ENCODE measurements at places on chromosomes 1 and 21. TPM values are rescaled to one million over a fixed set of nuclear protein-coding genes. Genes with fewer than 3 reads are reported as not detected.

- H3K27ac ChIP-seq = no peak overlapping the region
- H3K4me1 ChIP-seq = no peaks in the 10 kb centered on the region
- H3K27me3 ChIP-seq = peaks cover 3% of the 10 kb centered on the region
- DNase-seq = no peak
- no peak overlapping the region for H3K4me3 ChIP-seq
Measured at GRCh38 chr1:52002038-52002917, 11.8 kb upstream of the RAB3B start.

GRCh38 chr1:189499736-189500135 lies 977.9 kb downstream of the BRINP3 start:
- no peak for DNase-seq
- no peak overlapping the region for H3K4me3 ChIP-seq
- H3K36me3 ChIP-seq = no peaks in the 10 kb centered on the region
- no peak overlapping the region for H3K27ac ChIP-seq
- H3K27me3 ChIP-seq = no peaks in the 10 kb centered on the region

DNA sequence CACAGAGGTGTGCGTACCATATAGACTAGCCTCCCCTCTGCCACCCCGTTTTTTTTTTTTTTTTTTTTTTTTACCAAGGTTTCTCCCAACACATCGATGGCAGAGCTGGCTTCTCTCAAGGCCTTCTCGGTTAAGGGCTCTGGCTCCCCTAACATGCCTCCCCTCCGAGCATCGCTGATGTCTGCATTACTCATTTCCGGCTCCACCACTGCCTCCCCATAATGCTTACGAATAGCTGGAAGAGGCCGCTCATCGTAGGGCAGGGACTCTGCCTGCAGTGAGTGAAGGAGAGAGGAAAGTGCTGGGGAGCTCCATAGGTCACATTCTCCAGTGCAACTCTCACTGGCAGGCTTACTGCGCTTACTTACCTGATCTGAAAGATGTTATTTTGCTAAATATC lies 20.6 kb downstream of the CEP104 start:
- no peaks in the 10 kb centered on the region for H3K4me1 ChIP-seq
- H3K27me3 ChIP-seq = no peaks in the 10 kb centered on the region
- no peak overlapping the region for H3K27ac ChIP-seq
- no peak for DNase-seq
- no peak overlapping the region for H3K4me3 ChIP-seq
- peaks cover 32% of the 10 kb centered on the region for H3K36me3 ChIP-seq

- no peak for DNase-seq
- no peak overlapping the region for H3K27ac ChIP-seq
- H3K4me3 ChIP-seq = no peak overlapping the region
- H3K27me3 ChIP-seq = no peaks in the 10 kb centered on the region
Measured at GRCh38 chr1:29501227-29501976, 265.1 kb downstream of the PTPRU start.

GRCh38 chr1:63074321-63074720 lies 248.0 kb upstream of the FOXD3 start:
- no peak overlapping the region for H3K4me3 ChIP-seq
- H3K27ac ChIP-seq = no peak overlapping the region
- H3K27me3 ChIP-seq = no peaks in the 10 kb centered on the region
- no peak for DNase-seq

DNA sequence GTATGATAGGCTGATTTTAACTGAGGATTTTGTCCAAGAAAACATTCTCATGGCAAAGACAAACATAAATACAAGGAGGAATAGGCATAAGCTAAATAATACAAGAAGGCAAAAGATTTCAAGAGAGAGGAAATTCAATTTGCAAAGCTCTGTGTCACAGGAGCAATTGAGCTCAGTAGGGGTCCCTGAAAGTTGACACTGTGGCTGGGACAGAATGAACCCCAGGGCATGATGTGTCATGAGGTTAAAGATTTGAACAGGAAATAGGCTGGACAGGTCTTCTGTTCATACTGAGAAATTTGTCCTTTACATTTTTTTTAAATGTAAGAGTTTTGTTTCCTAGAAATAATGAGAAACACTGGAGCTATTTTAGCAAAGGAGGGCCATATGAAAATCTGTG lies 555.4 kb upstream of the NEGR1 start:
- no peaks in the 10 kb centered on the region for H3K4me1 ChIP-seq
- no peaks in the 10 kb centered on the region for H3K36me3 ChIP-seq

GRCh38 chr1:21586222-21586621 lies 77.0 kb downstream of the ALPL start:
- DNase-seq = no peak
- no peak overlapping the region for H3K4me3 ChIP-seq
- no peaks in the 10 kb centered on the region for H3K27me3 ChIP-seq
- H3K4me1 ChIP-seq = no peaks in the 10 kb centered on the region

- H3K4me1 ChIP-seq = no peaks in the 10 kb centered on the region
- no peak overlapping the region for H3K4me3 ChIP-seq
- H3K27ac ChIP-seq = no peak overlapping the region
- no peak for DNase-seq
Measured at GRCh38 chr1:155729031-155729898, 40.4 kb downstream of the DAP3 start.

GRCh38 chr1:182141040-182141439 lies 79.5 kb upstream of the ZNF648 start:
- no peak for DNase-seq
- no peaks in the 10 kb centered on the region for H3K27me3 ChIP-seq
- no peak overlapping the region for H3K4me3 ChIP-seq

DNA sequence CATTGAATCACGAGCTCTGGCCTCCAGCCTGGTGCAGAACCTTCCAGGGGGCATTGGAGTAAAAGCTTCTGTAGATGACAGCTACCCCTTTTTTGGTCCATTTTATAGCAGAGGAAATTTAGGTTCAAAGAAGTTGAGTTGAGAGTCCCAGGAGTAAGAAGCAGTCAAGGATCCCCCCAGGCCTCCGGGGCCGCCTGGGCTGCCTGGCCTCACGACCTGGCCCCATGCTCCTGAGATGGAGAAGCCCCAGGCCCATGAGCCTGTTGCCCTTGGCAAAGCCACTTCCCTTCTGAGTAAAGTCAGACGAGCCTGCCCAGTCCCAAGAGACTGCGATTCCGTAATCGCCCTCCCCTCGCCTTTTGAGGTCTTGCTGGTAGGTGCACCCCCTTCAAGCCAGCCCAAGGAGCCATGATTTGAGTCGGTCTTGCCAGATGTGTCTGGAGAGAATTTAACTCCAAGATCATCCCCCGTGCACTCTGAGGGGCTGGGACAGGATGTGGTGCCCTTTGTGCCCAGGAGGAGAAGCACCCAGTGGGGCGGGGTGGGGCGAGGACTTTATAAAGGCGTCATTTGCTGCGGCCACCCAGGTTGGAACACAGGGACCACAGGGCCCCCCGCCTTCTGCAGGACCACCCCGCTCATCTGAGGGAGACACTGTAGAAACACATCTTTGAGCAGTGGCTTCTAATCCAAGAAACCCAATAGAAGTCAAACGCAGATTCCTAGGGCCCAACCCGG lies 30.1 kb downstream of the PDE9A start:
- no peak for DNase-seq
- H3K36me3 ChIP-seq = no peaks in the 10 kb centered on the region
- peaks cover 48% of the 10 kb centered on the region for H3K4me1 ChIP-seq
- no peaks in the 10 kb centered on the region for H3K27me3 ChIP-seq
- H3K27ac ChIP-seq = no peak overlapping the region

- H3K4me3 ChIP-seq = no peak overlapping the region
- no peak overlapping the region for H3K27ac ChIP-seq
- H3K27me3 ChIP-seq = no peaks in the 10 kb centered on the region
- no peaks in the 10 kb centered on the region for H3K4me1 ChIP-seq
Measured at GRCh38 chr1:187010571-187011309, 182.0 kb downstream of the PLA2G4A start.

- peaks cover 11% of the 10 kb centered on the region for H3K4me1 ChIP-seq
- H3K27ac ChIP-seq = no peak overlapping the region
- no peaks in the 10 kb centered on the region for H3K27me3 ChIP-seq
Measured at GRCh38 chr1:213783893-213784292, 203.9 kb upstream of the PROX1 start.

GRCh38 chr1:245776139-245776538 lies 621.4 kb downstream of the KIF26B start:
- no peaks in the 10 kb centered on the region for H3K27me3 ChIP-seq
- H3K4me3 ChIP-seq = no peak overlapping the region
- no peak for DNase-seq
- no peaks in the 10 kb centered on the region for H3K36me3 ChIP-seq
- no peak overlapping the region for H3K27ac ChIP-seq

The SIK1 gene
- 4.6 TPM for total RNA-seq

The LCE6A gene
- not detected for total RNA-seq

The RAB3B gene
- total RNA-seq = 0.13 TPM

The REN gene
- total RNA-seq = not detected
